Epithelial cell of esophagus (primary cell): ENCODE measurements at places on chromosomes 5 and 9.

GRCh38 chr5:1429066-1429465 lies 16.2 kb downstream of the SLC6A3 start:
- no peak for DNase-seq

GRCh38 chr5:149260761-149261160 lies 10.9 kb upstream of the AFAP1L1 start:
- DNase-seq: peak; percentile 92

- peak; percentile 38 for DNase-seq
Measured at GRCh38 chr5:62488531-62488930, 76.0 kb downstream of the IPO11 start.

DNA sequence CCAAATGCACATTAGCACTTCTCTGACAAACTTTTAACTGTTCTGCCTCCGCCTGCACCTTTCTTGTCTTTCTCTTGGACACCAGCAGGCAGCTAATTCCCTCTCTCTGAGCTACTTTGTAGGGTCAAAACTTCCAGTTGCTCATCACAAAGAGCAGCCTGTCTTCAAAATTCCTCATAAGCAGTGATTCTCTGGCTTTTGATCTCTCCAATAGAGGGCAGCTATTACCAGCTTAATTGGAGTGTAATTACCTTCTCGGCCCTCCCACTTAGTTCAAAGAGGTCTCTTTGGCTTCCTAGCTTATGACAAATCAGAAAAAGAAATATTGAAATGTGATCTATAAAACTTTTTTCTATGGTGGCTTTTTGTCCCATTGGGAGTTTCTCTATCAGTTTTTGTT lies 43.6 kb upstream of the RAD23B start:
- peak; percentile 66 for DNase-seq

GRCh38 chr9:91383577-91383976 lies 21.9 kb upstream of the AUH start:
- DNase-seq: no peak

DNA sequence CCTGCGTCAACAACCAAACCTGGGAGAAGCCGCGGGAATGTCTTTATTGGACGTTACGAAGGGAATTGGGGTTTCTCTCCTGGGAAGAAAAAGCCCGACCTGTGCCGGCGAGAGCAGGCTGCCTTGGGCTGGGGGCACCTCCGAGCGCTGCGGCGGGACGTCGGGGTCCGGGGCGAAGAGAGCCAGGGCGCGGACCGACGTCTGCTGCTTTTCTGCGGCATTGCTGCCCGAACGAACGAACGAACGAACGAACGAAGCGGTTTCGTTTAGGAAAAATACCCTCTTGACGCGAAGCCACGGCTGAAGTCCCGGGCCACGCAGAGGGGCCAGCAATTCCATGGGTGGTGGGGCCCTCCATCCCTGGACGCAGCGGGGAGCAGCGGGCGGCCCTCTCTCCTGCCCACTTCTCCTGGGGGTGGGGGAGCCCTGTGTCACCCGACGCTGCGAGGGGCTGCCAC lies 4.8 kb upstream of the PITX1 start:
- DNase-seq: no peak

DNA sequence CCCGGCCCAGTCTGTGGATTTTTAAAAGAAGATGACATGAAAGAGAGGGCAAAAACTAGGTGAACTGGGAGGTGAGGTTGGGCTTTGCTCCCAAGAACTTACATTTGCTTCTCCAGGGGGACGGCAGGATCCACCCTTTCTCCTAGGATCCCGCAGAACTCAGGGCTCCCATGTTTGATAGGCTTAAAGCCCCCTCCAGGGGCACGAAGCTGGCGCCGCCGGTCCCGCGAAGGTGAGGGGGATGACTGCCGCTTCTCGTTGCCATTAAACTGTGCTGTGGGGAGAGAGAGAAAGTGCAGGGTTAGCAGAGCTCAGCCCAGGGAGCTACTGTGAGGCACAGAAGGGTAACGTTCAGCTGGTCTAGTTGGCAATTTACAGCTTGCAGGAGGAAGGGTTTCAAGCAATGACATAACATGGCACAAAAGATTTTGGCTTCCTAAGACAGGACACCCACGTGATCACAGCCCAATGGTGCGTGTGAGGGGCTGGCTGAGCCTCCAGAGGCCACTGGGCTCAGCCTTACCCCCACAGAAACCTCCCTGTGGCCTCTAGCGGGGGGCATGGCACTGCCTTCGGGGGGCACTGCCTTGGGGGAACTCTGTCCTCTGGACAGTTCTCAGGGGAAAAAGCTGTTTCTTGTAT lies 52.0 kb upstream of the SLC25A51 start:
- DNase-seq: no peak

- no peak for DNase-seq
Measured at GRCh38 chr9:121359351-121360294, 10.4 kb downstream of the STOM start.

- peak; percentile 62 for DNase-seq
Measured at GRCh38 chr5:132506094-132506692, 15.6 kb upstream of the IRF1 start.

DNA sequence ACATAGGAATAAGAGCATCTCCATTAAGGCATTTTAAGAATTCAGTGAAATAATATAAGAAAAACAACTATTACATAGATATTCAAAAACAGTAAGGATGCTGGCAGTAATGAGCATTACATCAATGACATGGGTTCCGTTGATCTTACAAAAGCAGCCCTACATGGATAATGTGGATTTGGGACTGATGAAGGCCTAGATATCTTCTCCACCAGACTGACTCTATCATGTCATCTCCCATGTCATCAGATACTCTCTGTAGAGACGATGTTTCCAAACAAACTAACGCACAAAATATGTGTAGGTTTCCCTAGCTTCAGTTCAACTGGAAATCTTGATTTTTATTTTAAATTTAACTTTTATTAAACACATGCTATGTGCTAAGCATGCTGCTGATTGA lies 3.6 kb downstream of the LURAP1L start:
- DNase-seq: peak; percentile 19

GRCh38 chr5:143893638-143894037 lies 81.7 kb downstream of the HMHB1 start:
- DNase-seq: no peak

DNA sequence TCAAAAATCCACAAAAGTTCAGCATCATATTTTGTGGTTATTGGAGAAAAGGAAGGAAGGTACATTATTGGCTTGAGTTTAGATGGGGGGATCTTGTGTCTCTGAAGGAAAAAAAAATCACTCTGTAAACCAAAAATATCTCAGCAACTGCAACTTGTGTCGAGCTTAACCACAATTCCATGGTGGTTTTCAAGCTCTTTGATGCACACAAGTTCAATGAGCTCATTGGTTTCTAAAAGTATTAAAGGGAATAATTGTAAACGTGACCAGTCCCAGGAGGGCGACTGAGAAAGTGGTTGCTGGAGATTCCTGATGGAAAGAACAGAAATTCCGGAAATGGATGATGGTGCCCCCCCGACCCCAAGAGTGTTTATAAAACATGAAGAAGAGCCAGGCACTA lies 173.8 kb downstream of the PSAT1 start:
- DNase-seq: no peak

DNA sequence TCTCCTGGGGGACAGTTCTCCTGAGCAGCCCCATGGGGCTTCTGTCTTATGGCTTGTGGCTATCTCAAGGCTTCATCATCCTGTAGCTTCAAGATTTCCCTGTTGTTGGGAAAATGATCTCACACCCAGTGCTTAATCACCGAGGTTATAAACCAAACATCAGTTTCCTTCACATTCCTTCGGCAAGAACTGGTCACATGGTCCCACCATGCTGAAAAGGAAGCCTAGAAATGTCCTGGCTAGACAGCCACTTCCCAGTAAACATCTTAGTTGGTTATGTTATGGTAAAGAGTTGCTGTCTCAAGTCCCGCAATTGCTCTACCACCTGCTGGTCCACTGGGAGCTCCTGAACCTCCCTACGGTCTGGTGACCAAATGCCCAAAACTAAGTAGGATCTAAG lies 66.0 kb downstream of the RAB3C start:
- DNase-seq: no peak

- peak; percentile 52 for DNase-seq
Measured at GRCh38 chr5:54738118-54738972, 220.8 kb downstream of the SNX18 start.

DNA sequence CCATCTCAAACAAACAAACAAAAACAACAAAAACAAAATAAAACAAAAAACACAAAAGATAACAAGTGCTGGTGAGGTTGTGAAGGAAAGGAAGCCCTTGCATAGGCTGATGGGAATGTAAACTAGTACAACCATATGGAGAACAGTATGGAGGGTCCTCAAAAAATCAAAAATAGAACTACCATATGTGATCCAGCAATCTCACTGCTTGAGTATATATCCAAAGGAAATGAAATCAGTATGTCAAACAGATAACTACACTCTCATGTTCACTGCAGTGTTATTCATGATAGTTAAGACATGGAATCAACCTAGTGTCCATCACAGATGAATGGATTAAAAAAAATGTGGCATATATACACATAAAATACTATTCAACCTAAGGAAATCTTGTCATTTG lies 395.7 kb upstream of the SLC24A2 start:
- no peak for DNase-seq

GRCh38 chr5:105782501-105782900 lies 1888.2 kb downstream of the EFNA5 start:
- DNase-seq: no peak

GRCh38 chr5:96245140-96246091 lies 187.6 kb downstream of the PCSK1 start:
- DNase-seq: no peak

DNA sequence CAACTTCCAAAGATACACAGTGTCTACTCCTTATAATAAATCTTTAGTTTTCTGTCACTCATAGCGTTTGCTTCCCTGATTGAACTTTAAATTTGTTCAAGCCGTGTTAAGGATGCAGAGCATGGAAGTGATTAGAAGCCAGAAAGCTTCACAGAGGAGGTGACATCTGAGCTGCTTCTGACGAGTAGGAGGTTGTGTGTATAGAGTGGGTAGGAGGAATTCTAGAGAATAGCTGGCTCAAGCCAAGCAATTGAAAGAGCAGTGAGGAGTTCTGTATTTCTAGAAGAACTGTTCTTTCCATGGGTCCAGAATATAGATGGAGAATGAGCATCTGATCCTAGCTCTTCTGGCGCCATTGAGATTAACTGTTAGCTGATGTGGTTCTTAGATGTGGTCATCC lies 6.0 kb downstream of the NUDT2 start:
- DNase-seq: no peak

DNA sequence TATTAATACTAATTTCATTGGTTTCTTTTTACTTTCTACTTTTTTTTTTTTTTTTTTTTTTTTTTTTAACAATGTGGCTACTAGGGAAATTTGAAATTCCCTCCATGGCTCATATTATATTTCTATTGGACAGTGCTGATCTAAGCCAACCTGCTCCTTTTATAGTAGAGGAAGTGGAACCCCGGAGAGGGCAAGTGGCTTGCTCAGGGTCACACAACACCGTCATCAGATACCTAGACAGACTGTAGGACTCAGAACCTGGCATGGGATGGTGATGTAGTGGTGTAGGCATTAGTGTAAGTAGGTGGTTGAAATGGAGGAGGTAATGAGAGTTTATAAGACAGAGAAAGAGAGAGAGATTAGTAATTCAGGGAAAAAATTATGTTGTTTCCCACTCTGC lies 10.8 kb downstream of the ZNF618 start:
- DNase-seq: peak; percentile 12

DNA sequence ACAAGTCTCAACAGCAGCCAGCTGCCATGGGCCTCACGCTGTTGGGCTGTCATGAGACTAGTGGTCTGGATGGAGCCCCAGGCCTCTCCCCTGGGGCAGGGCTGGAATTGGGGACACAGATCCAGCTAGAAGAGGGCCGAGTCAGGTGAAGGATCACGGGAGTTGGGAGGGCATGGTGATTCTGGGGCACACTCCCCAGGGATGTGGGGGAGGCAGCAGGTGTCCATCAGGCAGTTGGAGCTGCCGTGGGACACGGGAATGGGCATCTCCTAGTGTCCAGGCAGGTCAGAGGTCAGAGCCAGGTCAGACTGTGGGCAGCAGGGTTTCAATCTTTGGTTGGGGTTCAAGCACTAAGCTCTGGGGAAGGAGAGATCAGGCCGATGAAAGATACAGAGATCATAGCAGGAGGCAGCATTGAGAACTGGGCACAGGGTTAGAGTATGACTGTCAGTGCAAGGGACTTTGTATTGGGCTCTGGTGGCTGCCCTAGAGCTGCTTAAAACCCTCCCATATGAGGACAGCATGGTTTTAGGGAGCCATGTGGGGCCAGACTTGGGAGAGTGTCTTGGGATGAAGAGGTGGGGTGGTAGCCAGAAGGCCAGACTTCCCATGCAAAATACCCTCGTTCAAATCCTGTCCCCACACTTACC lies 59.2 kb downstream of the ARHGEF37 start:
- no peak for DNase-seq
